ENCODE measurements at places on chromosomes 2 and 18. TPM values are rescaled to one million over a fixed set of nuclear protein-coding genes. Genes with fewer than 3 reads are reported as not detected.

The FNDC4 gene
- 50.8 TPM for total RNA-seq

The RGPD3 gene
- total RNA-seq, result 0.88 TPM

The BOK gene
- 15.5 TPM for total RNA-seq

The CCL20 gene
- not detected for total RNA-seq

The ZNF804A gene
- total RNA-seq, result 3.7 TPM

The GYPC gene
- total RNA-seq, result 114 TPM

The MYO5B gene
- 8.0 TPM for total RNA-seq

The SERPINB2 gene
- total RNA-seq, result 0.28 TPM

The TEKT4 gene
- 0.69 TPM for total RNA-seq

The SOX11 gene
- total RNA-seq, result 26.8 TPM

The ZDBF2 gene
- total RNA-seq, result 40.5 TPM

The G6PC2 gene
- total RNA-seq, result 0.11 TPM

The POTEI gene
- total RNA-seq, result 0.72 TPM

The CIB4 gene
- 0.50 TPM for total RNA-seq

The BOD1L2 gene
- total RNA-seq, result not detected

The ROCK2 gene
- 68.3 TPM for total RNA-seq

The NDUFV2 gene
- total RNA-seq, result 157 TPM

The AP1S3 gene
- total RNA-seq, result 1.8 TPM

The CTAGE1 gene
- not detected for total RNA-seq

The C2orf78 gene
- not detected for total RNA-seq

The PUS10 gene
- 11.4 TPM for total RNA-seq

The MTIF2 gene
- total RNA-seq, result 31.1 TPM

The CDK15 gene
- total RNA-seq, result 0.50 TPM

The CTNNA2 gene
- total RNA-seq, result 117 TPM

The RAB6C gene
- 1.6 TPM for total RNA-seq

The PLEKHH2 gene
- 14.9 TPM for total RNA-seq

The CFAP65 gene
- 0.79 TPM for total RNA-seq

The CERKL gene
- 2.6 TPM for total RNA-seq

The MPHOSPH10 gene
- total RNA-seq, result 19.5 TPM

The TAF4B gene
- total RNA-seq, result 3.3 TPM

The POTEJ gene
- total RNA-seq, result 0.11 TPM

The WDR33 gene
- 59.1 TPM for total RNA-seq

The PPP1R1C gene
- total RNA-seq, result 9.8 TPM

The CNTNAP5 gene
- 32.9 TPM for total RNA-seq

The MMADHC gene
- total RNA-seq, result 101 TPM

The MYOM1 gene
- total RNA-seq, result 9.6 TPM

The MEIS1 gene
- 50.9 TPM for total RNA-seq

The CENPA gene
- 5.5 TPM for total RNA-seq

The TACR1 gene
- 7.3 TPM for total RNA-seq

The ABCG5 gene
- 0.10 TPM for total RNA-seq
